ENCODE measurements at places on chromosomes 3 and 15.

DNA sequence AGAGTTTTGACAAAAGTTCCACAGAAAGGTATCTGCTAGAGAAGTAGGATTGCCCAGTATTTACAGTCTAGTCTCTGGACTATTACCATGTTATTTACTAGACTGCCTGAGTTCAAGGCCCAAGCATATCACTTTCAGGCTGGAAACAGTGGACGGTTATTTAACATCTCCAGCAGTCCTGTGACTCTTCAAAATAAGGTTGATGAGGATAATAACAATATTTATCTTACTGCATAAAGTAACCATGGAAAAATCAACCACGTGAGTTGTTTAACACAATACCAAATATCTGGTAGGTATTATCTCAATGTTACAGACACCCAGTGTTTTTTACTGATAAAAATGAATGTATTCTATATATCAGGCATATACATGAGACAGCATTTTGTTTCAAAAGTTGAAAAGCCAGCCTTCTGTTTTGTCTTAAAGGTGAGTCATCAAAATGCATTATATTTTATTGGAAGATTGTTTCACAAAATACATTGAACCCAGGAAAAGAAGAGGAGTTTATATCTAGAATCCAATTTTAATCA is 535.8 kb downstream of the TBL1XR1 start:
- DNase-seq, result no peak

DNA sequence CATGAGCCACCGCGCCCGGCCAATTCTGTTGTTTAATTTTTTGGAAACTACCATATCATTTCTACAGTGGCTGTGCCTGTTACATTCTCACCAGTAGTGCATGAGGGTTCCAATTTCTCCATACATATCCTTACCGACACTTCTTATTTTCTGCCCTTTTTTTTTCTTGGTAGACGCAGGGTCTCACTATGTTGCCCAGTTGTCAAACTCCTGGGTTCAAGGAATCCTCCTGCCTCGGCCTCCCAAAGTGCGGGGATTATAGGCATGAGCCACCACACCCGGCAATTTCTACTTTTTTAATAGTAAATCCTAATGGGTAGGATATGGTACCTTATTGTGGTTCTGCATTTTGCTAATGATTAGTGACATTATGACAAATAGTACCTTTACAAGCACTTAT is 9.6 kb downstream of the AMIGO3 start:
- DNase-seq, result no peak

GRCh38 chr3:138043266-138044029 is 33.5 kb downstream of the CLDN18 start:
- peak; percentile 49 for DNase-seq

- DNase-seq, result no peak
Measured at GRCh38 chr15:45442507-45443135, 64.3 kb upstream of the GATM start.

DNA sequence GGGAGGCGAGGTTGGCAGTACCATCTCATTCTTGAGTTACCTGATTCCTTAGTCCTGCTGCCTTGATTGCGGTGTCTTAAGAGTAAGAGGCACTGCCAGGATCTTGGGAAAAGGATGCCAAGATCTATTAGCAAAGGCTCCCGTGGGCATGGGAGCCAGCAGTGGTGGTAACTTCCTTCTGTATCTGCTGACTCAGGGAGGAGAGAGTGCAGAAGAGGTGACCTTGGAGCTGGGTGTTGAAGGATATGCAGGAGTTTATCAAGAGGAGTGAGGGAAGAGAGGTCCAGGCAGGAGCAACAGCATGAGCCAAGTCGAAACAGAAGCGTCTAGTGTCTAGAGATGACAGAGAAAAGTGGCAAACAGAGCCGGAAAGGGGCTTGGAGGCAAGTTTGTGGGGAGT is 4.5 kb downstream of the MESP2 start:
- no peak for DNase-seq

- no peak for DNase-seq
Measured at GRCh38 chr3:103341078-103341606, 906.3 kb downstream of the ZPLD1 start.

GRCh38 chr3:15460891-15461531 is 33.6 kb downstream of the EAF1 start:
- DNase-seq, result no peak

DNA sequence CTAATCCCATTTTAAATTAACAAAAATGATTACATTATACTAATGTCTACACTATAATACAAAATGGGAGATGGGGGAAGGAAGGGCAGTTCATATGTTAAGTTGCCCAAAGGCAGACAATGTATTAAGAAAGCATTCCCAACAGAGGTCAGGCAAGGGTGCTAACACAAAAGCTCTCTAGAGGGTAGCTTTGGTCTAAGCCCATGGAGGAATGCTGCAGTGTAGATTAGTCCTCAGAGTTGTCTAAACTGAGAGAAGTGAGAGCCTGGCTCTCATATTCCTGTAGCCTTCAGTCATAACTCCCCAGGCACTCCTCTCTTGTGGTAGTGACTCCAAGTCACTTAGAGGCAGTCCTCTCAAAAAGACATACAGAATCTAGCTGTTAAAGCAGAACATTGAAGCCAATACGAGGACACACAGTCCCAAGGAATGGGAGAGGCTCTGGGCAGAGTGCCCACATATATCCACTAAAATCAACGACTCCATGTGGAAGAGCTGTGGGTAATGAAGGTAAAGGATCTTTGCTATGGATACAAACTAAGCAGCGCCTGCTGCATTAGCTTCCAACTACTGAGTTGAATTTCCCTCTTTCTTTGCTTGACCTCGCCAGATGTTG is 14.5 kb downstream of the NEK10 start:
- no peak for DNase-seq

DNA sequence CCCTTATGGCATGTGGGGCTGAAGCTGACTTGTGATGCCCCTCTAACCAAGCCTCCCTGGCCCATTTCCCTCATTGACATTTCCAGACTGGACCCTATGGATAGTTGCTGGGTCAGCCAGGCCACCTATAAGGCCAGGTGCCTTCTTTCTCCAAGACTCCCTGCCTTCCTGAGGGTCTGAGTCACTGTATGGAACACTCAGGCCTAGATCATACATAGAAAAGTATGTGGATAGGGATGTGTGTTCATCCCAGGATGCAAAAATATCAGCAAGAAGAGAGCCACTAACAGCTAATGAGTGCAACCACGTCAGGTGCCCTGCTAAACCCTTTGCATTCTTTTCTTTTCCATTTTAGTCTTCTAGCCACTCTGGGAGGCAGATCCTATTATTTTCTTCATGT is 168.4 kb upstream of the WNT5A start:
- DNase-seq, result no peak

- no peak for DNase-seq
Measured at GRCh38 chr15:51917493-51917892, 54.1 kb downstream of the LEO1 start.

DNA sequence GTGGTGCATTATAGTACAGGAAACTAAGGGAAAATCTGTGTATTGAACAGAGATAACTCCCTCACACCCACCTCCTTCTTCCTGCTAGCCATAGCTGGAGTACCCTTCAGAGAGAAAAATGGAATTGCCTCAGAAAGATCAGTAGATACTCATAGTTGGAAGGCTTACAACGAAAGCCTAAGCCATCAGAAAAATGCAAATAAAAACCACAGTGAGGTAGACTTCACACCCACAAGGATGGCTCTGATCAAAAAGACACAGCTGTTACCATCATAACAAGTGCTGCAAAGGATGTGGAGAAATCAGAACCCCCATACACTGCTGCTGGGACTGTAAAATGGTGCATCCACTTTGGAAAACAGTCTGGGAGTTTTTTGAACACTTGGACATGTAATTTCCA is 7.4 kb upstream of the DLG1 start:
- peak; percentile 79 for DNase-seq

DNA sequence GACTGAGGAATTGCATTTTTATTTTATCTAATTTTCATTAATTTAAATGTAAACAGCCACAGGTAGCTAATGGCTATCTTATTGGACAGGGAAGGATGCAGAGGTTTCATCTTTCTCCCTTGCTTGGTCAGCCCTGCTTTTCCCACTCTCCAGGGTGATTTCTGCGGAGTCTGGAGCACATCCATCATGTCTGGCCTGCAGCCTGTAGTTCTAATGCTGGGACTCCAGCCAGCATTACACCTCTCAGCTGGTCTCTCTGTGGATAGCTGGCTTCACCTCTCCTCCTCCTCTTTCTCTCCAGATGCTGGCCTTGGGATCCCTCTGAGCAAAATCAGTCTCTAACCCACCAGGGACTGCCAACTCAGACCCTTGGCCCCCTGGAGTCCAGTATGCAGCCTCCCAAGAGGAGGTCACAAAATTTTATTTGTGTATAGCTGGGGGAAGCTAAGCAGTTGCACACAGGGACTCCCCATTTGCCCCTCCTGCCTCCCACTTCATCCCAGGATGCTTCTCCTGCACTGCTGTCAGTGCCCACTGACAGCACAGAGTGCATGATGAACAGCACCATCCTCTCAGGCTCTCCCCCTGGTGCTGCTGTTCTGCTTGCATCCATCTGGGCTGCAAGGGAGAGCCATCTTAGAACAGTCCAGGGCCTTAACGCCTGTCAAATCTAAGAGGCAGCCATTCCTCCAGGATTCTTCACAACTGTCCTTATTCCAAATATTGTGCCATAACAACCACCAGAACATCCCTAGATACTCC is 1.7 kb downstream of the BFSP2 start:
- DNase-seq, result no peak

GRCh38 chr15:88071141-88071540 is 185.4 kb downstream of the NTRK3 start:
- DNase-seq, result no peak

DNA sequence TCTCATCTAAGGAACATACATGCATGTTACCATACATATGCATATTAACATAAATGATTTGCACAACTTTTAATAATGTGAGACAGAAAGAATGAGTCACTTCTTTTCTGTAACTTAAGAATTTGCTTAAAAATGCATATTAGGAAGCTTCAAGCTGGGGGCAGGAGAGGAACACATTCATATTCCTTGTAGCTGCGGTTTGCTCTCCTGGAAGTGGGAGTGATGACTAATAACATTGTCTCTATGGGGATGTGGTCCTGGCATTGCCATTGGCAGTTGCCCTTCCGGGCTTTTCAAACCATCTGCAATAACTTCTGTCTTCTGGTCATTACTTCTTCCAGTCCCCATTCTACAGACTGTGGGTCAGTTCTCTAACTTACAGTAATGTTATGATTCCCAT is 15.6 kb downstream of the CHST2 start:
- DNase-seq, result peak; percentile 93

DNA sequence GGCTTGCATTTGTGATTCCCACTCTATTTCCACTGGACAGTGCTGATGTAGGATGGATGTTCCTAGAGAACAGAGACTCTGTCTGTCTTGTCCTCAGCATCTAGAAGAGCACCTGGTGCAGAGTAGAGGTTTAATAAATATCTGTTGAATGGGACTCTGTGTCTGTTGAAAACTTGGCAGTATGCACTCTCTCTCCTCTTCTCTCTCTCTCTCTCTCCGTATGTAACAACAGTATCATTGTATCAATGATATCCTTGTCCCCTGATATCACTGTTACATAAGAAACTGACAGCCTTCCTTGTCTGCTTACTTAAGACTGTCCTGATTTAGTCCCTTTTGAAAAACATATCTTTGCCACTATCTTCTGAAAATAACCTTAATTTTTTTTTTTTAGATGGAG is 24.3 kb upstream of the MGLL start:
- no peak for DNase-seq

DNA sequence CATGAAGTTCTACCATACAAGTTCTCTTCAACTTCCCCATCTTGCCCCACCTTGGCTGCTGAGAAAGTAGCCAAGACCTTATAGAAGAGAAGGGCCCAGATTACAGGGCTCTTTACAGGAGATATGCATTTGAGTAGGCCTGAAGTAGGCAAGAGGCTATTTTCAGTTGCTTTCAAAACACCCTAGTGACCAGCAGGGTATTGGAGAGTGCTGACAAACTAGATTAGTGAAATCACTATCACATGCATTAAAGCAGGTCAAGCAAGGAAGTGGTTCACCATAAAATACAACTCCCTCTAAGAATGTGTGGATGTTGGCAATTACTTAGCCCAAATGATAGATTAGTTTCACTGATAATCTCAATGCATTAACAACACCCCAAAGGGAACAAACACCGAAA is 2.7 kb upstream of the LZTFL1 start:
- no peak for DNase-seq

DNA sequence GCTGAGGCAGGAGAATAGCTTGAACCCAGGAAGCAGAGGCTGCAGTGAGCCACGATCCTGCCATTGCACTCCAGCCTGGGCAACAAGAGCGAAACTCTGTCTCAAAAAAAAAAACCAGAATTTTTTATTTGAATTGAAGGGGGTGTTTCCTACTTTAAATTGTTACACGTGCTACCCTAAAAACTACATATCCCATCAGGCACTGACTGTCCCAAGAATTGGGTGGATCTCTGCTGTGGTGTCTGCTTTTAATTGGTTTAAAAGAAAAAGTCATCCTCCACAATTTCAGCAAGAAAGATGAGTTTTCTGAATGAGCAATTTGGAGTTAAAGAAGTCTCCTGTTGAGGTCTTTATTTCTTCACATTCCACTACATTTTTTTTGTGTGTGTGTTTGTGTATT is 2.1 kb downstream of the PDIA3 start:
- no peak for DNase-seq

DNA sequence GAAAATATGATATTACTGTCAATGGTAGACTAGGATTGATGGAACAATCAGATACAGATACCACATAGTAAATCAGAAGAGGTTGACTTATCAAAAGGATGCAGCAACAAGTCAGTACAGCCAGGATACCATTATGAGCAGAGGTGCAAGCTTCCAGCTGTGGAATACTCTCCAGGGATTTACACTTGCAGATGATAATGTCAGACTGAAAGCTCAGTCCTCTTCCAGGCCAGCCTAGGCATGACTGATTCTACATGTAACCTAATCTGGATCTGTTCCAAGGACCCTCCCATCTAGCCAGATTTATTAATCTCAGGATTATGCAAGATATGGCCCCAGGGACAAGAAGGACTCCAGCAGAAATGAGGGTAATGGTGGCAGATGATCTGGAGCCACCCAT is 8.2 kb downstream of the FILIP1L start:
- no peak for DNase-seq

DNA sequence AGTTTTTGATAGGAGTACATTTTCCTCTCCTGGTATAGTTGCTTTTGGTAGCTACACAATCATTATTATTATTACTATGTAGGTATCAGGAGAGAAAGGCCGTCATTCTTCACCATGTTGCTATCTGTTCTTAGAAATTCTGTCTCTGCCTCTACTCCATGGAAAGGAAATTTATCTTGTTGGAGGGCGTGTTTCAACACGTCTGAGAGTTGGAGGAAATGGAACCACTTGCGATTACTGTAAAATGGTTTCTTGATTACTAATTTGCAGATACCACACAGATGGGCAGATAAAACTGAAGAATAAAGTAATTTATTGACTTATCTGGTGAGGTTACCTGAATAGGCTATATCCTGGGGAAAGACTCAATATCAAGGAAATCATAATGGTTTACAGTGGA is 488.4 kb downstream of the NR2F2 start:
- no peak for DNase-seq

GRCh38 chr3:16452261-16452660 is 61.2 kb downstream of the RFTN1 start:
- no peak for DNase-seq

GRCh38 chr3:48038971-48039481 is 22.8 kb upstream of the MAP4 start:
- DNase-seq, result no peak

GRCh38 chr3:9781978-9782603 is 10.2 kb downstream of the TADA3 start:
- DNase-seq, result no peak

Measured in BJ (cell line).